ENCODE measurements at places on chromosomes 16 and 17. TPM values are rescaled to one million over a fixed set of nuclear protein-coding genes. Genes with fewer than 3 reads are reported as not detected.

DNA sequence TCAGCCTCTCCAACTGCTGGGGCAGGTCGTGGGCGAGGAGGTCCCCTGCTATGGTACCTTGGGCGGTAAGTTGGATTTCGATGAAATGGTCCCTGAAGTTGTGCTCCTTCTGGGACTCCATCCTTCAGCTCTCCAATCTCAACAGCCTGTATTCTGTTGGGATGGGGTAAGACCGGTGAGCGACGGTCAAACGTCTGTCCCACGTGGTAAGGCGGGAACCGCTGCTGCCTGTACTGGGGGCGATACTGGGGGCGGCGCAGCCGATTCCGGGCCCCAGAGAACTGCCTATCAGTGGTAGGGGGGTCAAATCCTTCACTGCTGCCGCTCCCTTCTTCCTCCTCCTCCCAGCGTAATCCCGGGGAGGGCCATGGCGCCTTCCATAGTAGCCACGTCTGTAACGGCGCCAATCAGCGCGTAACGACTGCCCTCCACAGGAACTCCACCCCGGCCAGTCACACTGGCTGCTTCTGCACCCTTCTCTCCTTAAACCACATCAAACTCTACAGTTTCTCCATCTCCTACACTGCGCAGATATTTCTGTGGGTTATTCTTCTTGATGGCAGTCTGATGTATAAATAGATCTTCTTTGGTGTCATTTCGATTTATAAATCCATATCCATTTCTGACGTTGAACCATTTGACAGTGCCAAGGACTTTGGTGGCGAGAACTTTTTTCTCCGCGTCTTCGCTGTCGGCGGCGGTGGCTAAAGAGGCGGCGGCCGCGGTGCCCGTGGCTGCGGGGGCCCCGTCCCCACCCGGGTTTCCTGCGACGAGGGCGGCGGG lies 41.1 kb downstream of the AHSP start:
- peaks cover 7% of the 10 kb centered on the region for H3K4me1 ChIP-seq
- H3K36me3 ChIP-seq: no peaks in the 10 kb centered on the region
- H3K27me3 ChIP-seq: peaks cover 35% of the 10 kb centered on the region
- DNase-seq: no peak

- H3K4me1 ChIP-seq: no peaks in the 10 kb centered on the region
- no peak overlapping the region for H3K4me3 ChIP-seq
- no peaks in the 10 kb centered on the region for H3K27me3 ChIP-seq
These were observed 27.1 kb downstream of the PPL start for GRCh38 chr16:4909825-4910224.

- DNase-seq: no peak
- no peak overlapping the region for H3K4me3 ChIP-seq
- peaks cover 49% of the 10 kb centered on the region for H3K36me3 ChIP-seq
- peaks cover 23% of the 10 kb centered on the region for H3K4me1 ChIP-seq
- H3K27ac ChIP-seq: no peak overlapping the region
- H3K27me3 ChIP-seq: no peaks in the 10 kb centered on the region
These were observed 2.8 kb downstream of the RECQL5 start for GRCh38 chr17:75664099-75664549.

DNA sequence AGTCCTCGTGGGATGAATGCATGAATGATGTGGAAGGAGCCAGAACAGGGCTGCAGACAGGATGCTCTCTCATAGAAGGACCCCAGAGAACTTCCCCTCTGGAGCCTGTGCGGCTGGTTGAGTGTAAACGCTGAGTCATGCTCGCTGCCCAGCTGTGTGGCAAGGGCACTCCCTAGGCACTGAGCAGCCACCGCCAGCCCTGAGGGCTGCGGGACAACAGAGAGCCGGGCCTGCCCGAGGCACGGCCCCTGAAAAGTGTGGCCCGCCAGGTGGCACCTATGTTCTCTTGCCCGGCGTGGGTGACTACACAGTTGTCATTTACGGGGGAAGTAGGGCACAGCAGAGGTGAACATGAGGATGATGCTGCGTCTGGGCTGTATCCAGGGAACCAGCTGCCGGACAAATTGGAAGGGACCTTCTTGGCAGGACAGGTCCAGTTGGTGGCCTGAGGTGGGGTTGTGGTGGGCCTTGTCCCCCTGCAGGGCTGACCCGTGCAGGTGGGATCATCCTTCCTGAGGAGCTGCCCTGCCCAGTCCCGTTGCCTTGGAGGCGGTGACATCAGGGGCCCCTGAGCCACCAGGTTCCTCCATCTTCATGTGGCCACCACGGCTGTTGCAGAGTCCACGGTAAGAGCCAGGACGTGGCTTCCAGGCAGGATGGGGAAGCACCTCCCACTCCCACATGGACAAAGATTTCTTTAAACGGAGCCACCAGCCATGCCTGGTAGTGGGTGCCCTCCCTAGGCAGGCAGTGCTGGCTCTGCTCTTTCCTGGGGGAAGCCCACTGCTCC lies 94.8 kb upstream of the CBX4 start:
- DNase-seq: peak; percentile 42
- H3K4me1 ChIP-seq: peaks cover 44% of the 10 kb centered on the region
- peaks cover 35% of the 10 kb centered on the region for H3K27me3 ChIP-seq

DNA sequence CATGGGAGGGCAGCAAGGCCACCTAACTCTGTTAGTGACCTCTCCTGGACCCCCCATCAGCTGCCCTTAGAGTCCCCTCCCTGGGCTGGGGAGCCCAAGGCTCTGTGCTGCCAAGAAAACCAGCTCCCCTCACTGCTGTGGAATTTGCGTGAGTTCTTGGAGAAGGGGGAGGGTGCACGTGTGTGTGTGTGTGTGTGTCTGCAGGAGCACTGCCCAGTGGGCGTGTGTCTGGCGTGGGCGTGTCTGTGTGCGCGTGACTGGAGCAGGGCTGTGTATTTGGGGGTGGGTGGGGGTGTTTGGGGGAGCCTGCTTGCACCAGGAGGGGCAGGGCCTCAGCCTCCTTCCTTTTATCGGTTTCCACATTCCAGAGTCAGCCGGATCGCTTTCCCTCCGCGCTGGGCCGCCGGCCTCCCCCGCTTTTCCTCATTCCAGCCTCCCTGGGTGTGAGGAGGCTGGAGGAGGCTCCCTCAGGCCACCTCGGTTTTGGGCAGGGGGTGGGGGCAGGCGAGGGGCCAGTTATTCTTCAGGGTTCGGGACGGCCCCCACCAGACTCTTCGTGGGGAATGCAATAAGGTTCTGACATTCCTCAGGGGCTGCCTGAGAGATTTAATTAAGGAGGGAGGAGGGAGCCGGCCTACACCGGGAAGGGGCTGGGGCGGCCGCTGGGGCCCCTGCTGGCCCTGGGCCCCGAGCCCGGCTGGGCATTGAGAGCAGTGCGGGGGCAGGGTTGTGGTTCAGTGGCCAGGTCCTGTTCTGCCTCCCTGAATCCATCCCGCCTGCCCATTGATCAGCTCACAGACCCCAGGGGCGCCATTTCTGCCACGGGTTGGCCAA lies 2.5 kb downstream of the VASN start:
- DNase-seq: no peak
- no peak overlapping the region for H3K27ac ChIP-seq
- H3K4me1 ChIP-seq: peaks cover 78% of the 10 kb centered on the region
- peaks cover 39% of the 10 kb centered on the region for H3K36me3 ChIP-seq
- no peaks in the 10 kb centered on the region for H3K27me3 ChIP-seq
- H3K4me3 ChIP-seq: no peak overlapping the region

OR4D1 gene
- total RNA-seq: 0.49 TPM

All from CD4-positive, alpha-beta T cell (primary cell).